ENCODE measurements at places on chromosomes 2 and 18.

DNA sequence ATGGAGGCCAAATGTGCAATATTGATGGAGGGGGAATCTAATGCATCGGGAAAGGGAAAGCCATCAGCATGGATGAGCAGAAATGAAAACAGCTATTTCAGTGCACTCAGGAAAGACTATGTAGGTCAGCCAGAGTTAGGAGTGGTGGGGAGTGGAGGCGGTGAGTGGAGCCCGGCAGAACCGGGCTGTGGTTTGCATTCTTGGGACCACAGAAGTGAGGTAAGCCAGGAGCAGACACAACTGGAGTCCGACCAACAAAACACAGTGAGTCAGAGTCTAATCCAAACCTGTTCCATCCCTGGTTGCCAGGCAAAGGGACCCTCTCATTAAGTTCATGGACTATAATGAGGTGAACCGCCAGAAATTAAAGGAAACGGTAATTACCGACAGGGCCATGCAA, 61.1 kb upstream of the RAB12 start:
- DNase-seq: no peak

- no peak for DNase-seq
Observed at GRCh38 chr2:179332903-179333302, 68.3 kb upstream of the SESTD1 start.

DNA sequence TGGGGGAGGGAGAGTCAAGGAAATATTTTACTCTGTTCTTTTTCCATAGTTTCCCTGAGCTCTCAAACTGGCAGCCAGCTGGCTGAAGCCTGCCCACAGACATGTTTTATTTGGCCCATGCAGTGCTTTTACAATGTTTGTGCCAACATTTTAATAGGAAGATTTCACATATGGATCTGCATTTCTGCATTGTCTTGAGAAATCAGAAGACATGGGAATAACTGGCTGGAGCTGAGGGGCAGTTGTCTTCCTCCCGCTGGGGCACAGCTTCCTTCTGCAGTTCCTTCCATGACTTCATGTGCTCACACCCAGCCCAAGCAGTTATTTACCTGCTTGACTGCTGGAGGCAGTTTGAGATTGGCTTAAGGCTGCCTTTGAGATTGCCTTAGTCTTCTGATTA, 74.4 kb downstream of the PLCL1 start:
- peak; percentile 76 for DNase-seq

DNA sequence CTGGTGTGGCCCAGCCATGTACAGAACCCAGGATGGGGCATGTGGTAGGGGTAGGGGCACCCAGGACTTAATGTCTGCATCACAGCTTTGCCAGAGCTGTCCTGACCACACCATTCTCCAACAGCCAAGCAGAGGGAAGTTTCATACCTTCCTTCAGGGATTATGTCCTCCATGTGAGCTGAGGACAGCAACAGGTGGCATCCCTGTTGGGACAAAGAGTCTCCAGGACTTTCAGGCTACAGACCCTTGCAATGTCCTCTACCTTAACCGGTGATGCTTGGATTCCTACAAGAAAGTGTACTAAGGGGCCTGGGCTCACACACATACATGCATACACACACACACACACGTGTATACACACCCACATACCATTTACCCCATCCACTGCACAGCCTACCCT, 227.0 kb upstream of the SIX2 start:
- DNase-seq: no peak

DNA sequence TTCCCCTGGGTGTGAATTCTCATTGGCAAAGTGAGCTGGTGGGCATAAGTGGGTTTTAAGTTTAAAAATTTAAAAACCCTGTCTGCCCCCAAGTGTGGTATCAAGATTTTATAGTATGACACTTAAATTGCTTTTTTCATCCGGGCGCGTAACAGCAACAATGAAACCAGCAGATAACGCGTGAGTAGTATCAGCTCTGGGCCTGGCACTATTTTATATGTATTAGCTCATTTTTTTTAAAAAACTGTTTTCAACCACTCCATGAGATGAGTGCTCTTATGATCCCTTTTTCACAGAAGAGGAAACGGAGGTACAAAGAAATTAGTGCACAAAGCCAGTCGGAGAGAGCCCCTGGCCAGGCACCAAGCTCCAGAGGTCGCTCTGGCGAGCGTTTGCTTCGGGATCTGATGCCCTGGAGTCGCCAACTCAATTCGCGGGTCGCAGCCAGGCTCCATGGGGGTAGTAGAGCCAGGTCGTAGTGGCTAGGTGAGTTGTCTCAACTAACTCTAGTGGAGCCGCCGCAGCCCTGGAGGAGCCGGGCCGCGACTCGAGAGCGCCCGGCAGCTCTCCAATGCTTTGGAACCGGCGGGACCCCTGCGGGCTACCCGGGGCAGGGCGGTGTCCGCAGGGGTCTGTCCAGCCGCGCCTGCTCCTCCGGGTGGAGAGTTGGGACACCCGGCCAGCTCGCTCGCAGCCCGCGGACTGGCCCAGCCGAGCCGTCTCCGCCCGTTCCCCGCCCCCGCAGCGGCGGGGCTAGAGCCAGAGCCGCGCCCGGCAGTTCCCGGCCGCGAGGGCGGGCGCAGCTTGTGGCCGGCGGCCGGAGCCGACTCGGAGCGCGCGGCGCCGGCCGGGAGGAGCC, at the start of gene IL1R1:
TSS of gene IL1R1 (plus strand) at position 777 of the 859 bp plus-strand sequence. CDS start 14,979 bp downstream, outside the sequence.
- no peak for DNase-seq

DNA sequence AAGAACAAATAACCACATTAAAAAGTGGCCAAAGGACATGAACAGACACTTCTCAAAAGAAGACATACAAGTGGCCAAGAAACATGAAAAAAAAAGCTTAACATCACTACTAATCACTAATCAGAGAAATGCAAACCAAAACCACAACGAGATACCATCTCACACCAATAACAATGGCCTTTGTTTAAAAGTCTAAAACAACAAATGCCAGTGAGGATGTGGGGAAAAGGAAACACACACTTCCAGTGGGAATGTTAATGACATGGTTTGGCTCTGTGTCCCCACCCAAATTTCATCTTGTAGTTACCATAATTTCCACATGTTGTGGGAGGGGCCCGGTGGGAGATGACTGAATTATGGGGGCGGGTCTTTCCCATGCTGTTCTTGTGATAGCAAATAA, 147.1 kb downstream of the GALNT1 start:
- no peak for DNase-seq

DNA sequence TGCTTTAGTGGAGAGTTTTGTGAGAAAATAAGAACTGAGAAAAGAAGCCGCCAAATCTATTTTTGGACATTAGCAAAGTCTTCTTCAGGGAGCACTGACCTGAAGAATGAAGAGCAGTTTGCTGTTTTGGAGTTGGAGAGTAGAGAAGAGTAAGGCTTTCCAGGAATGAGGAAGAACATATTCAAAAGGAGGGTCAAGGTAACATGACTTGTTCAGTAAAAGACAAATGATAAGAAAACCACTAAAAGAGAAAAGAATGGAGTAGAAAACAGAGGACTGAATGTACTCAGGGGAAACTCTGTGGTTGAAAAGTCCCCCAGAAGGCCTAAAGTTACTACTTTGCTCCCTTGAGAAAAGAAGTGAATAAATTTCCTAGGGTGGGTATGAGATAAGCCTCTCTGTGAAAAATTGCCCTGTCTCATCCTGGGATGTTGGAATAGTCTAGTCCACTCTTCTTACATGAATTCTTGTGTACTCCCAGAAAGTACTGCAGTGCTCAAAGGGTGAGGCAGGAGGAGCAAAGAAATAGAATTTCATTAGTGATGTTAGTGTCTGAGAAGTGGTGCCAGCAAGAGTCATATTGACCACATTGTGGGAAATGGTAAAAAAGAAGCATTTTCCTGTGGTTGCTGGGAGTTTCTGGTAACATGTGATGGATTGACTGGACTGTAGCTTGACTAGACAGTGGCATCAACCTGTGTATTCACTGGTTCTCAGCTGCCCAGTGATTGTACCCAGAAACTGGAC, 27.8 kb downstream of the MBD5 start:
- no peak for DNase-seq

DNA sequence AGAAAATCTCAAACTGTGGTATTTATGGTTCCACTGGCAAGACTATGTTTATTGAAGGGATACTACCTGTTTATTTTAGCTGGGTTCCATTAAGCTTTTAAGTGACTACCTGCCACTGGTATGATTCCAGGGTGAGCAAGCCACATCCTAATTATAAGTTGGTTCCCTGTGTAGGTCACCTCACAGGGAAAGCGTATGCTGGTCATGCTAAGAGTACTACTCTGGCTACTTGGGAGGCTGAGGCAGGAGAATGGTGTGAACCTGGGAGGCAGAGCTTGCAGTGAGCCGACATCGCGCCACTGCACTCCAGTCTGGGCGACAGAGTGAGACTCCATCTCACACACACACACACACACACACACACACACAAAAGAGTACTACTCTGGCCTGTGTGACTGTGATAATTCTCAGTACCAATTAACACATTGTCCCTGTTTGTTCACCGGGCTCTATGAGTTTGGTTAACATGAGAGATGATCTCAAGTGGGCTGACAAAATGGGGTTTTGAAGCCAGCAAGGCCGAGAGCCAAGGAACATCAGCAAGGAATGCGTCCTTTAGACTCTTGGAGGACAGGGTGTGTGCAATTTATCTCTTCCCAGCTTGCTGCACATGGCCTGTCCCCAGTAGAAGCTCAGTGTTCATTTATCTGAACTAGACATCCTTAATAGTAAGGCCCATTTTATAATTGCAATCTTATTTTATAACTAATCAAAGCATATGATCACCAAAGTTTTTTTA, 15.2 kb upstream of the ITSN2 start:
- DNase-seq: no peak

- no peak for DNase-seq
Observed at GRCh38 chr2:189151906-189152305, 27.7 kb downstream of the COL5A2 start.

DNA sequence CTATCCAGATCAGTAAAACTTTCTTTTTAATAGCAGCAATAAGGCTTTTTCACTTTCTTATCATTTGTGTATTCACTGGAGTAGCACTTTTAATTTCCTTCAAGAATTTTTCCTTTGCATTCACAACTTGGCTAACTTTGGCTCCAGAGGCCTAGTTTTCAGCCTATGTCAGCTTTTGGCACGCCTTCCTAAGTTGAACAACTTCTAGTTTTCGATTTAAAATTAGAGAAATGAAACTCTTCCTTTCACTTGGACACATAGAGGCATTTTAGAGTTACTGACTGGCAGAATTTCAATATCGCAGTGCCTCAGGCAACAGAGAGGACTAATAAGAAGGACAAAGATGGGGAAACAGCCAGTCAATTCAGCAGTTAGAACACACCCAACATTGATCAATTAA, 577.4 kb downstream of the DSC3 start:
- DNase-seq: no peak

DNA sequence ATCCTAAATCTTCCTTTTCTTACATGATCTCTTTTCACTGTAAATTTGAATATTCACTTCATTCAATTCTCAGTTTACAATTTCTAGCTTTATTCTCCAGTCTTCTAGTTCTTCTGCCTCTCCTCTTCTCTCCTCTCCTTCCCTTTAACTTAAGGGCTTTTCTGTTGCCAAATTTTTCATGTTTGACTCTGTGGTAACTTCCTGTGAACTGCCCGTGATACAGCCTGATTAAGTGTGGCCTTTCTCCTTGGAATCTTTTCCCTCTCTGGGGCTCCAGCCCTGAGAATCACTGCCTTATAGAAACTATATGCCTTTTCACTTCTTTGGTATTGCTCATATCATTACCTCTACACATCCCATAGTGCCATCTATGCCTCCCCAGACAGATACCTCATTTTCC, 1923.8 kb upstream of the CELF4 start:
- no peak for DNase-seq

- peak; percentile 22 for DNase-seq
Observed at GRCh38 chr2:152925547-152926448, 207.4 kb downstream of the ARL6IP6 start.

DNA sequence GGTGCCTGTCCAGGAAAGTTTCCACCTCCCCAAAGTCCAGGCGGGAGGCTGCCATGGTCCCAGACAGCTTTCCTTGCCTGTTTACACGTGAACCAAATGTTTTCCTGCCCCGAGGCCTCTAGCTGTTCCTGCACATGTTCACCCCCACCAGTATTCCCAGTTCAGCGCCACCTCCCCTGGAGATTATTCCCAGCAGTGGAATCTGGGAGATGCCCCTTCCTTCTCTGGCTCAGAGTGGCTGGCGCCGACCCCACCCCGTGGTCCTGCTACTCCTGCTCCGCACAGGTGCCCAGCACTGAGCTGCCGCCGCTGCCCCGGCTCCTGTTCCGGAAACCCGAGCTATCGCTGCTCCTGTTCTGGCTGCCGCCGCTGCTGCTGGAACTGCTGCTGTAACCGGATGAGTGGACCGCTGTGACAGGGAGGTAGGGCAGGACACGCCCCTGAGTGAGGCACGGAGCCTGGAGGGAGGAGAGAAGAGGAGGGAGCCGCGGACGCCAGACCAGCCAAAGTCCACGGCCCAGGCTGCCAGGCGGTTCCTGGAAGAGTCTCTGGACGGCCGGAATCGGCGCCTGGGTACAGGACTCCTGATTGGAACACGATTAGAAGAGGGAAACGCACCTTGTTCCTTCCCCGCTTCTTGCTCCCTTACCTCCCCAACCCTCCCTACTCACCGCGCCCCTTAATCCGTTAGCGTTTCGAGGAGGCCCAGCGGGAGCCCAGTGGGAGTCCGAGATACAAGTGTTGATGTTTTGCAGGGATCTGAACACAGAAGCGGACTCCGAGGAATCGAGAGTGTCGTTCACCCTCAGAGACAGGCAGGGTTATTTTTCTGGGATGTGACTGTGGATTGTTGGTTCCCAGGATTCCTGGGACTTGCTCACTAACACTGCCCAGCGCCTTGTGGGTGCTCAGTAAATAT, at the start of gene PDE11A:
TSS of gene PDE11A (minus strand) at position 395 of the 919 bp plus-strand sequence. CDS start at position 55, 340 bp downstream.
- peak; percentile 69 for DNase-seq

- no peak for DNase-seq
Observed at GRCh38 chr2:15615301-15615920, 23.7 kb downstream of the DDX1 start.

- no peak for DNase-seq
Observed at GRCh38 chr2:185979546-185980071, 241.0 kb downstream of the FSIP2 start.

DNA sequence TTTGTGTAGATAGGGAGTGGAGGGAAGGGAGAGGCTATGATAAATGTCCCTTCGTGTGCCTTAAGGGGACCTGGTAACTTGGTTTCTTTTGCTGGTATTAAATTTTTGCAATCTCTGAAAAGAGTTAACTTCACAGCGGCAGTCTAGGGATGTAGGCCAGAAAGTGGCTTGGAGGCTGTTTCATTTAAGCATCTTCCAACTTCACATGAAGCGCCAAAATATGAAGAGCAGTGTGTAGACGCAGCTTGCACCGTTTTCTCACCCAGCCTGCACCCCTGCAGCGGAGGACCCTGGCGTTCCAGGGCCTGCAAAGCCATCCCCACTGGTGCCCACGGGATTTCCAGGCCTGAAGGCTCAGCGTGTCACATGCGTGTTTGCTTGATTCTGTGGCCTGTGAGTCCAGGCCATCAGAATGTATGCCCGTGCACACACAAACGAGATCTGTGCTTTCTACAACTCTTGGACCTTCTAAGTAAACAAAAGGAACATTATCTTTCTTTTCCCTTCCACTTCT, 87.2 kb upstream of the EPB41L3 start:
- DNase-seq: no peak

GRCh38 chr2:186603286-186603685, 13.4 kb downstream of the ITGAV start:
- DNase-seq: no peak

- DNase-seq: peak; percentile 30
Observed at GRCh38 chr2:85888684-85889626, at the start of gene ST3GAL5. TSS of gene ST3GAL5 (minus strand) at chr2:85888990. CDS start at chr2:85888905, 85 bp downstream.

Measured in LNCaP clone FGC (cell line).